ENCODE measurements at places on chromosomes 2 and 18. TPM values are rescaled to one million over a fixed set of nuclear protein-coding genes. Genes with fewer than 3 reads are reported as not detected.

- DNase-seq, result no peak
Measured at GRCh38 chr2:48016225-48017019, 110.1 kb upstream of the FBXO11 start.

CFAP210 gene
- 0.49 TPM for total RNA-seq

- no peak for DNase-seq
Measured at GRCh38 chr2:110865188-110865587, 132.8 kb downstream of the ACOXL start.

SKOR2 gene
- not detected for total RNA-seq

- DNase-seq, result no peak
Measured at GRCh38 chr2:198807131-198807530, 650.6 kb downstream of the SATB2 start.

- DNase-seq, result no peak
Measured at GRCh38 chr2:86274918-86275275, 62.5 kb downstream of the REEP1 start.

- DNase-seq, result no peak
Measured at GRCh38 chr2:191108331-191108730, 42.5 kb downstream of the STAT4 start.

- DNase-seq, result no peak
Measured at GRCh38 chr2:221115944-221116343, 456.2 kb downstream of the EPHA4 start.

GRCh38 chr2:28442328-28442727, 49.7 kb downstream of the FOSL2 start:
- DNase-seq, result no peak

DNA sequence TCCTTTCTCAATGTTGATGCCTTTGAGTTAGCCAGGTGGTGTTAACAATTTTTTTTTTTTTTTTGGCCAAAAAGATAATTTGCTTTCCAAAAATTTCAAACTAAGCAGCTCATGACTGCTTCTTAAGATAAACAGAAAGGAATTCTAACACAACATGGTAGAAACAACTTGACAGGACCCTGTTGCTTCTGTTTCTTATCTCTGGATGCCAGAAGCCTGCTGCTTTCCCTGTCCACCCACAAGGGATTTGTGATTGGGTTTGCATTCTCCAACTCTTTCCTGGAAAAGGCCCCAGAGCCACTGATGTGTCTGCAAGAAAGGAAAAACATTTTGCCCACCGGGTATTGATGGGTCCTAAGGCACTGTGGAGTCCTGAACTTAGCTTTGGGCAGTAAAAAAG, 217.2 kb upstream of the PKDCC start:
- DNase-seq, result no peak

GRCh38 chr2:133040170-133040569, 370.2 kb upstream of the LYPD1 start:
- no peak for DNase-seq

Data from ureter (tissue), 1 donor.